ENCODE measurements at places on chromosomes 16 and 17.

- no peak for DNase-seq
These were observed 24.0 kb downstream of the MYO19 start for GRCh38 chr17:36510636-36511035.

DNA sequence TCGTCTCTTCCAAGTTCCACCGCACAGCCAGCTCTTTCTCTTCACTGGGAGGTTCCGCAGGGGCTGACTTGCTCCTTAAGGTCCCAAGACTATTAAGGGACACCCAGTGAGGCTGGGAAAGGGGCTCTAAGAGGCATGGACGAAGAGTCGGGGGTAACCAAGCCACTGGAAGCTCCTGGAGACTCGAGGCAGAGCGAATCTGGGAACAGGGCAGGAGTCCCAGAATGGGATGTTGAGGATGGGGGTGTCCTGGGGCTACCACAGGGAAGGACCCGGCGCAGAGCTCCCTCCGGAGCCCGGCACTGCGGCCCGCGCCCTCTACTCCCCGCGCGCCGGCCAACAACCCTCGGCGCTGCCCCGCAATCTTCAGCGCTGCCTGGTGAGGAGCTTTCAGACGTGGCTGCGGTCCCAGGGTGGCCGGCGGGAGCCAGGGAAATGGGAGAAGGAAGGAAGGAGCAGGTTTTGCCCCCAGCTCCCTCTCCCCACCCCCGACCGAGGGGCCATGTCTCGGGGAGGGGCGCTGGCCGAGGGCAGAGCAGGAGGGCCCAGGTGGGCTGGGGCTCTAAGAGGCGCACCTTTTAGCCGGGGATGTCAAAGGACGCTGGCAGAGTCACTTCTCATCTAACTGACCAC is 581 bp downstream of the CHST5 start:
- no peak for DNase-seq

DNA sequence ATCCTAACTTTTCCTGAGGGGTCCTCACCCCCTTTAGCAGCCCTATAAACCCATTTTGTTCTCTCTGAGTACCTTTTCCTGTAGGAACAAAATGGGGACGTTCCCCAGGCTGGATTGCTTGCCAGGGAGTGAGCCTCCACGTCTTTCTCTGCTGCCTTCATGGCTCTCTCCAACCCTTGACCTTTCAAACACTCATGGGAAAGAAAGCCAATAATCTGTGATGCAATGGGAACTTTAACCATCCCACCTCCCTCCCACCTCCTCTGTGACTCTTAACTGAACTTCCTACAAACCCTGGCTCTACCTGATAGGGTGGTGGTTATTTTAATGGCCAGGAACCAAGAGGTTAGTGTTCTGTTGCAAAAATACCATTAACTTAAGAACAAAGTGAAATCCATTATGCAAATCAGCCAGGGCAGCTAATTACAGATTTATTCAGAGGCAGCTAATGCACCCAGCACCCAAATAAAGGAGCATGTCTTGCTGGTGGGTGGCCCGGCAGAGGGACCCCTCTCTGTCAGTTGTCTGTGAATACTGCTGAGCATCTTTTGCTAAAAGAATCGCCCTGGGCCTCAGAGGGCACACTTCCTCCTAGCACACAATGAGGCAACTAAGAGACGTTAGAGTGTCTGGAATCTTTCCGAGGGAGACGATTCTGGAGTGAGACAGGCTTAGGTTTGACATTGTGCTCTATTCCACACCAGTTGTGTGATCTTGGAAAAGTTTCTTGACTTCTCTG is 3.0 kb downstream of the PIPOX start:
- no peak for DNase-seq

DNA sequence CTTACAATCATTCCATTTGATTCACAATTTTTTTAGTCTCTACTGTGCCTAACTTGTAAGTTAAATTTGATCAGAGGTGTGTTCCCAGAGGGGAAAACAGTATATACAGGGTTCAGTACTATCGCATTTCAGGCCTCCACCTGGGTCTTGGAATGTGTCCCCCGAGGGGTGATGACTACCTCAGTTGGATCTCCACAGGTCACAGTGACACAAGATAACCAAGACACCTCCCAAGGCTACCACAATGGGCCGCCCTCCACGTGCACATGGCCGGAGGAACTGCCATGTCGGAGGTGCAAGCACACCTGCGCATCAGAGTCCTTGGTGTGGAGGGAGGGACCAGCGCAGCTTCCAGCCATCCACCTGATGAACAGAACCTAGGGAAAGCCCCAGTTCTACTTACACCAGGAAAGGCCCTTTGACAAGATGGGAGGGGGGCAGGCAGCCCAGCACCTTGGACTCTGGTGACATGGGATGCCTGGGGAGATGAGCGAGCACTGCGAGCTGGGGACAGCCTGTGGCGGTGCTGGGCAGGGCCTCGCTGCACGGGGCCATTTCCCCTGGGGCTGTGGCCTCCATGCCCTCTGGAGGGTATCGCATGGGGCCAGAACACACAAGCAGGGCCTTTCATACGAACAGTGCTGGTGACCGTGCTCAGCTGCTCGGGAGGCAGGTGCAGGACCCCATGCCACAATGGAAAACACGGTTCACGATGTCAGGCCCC is 33.9 kb downstream of the PDIA2 start:
- DNase-seq = no peak

- no peak for DNase-seq
These were observed 23.8 kb upstream of the DBNDD1 start for GRCh38 chr16:90042946-90043514.

DNA sequence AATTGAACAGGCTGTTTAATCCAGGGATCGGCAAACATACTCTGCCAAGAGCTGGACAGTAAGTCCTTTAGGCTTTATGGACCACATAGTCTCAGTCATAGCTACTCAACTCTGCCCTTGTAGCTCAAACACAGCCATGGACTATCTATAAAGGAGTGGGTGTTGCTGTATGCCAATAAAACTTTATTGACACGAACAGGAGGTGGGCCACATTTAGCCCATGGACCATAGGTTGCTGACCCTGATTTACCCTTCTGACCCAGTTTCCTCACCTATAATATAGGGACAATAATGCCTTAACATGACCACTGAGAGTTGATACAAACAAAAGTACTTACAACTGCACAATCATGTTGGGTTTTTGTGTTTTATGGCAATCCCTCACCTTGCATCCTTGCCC is 257.0 kb upstream of the SDK2 start:
- no peak for DNase-seq

GRCh38 chr16:11964761-11965551 is at the start of gene TNFRSF17:
TNFRSF17 (plus strand) TSS chr16:11965210; CDS start chr16:11965325, 115 bp downstream.
- DNase-seq = no peak

GRCh38 chr16:86287664-86288201 is 222.6 kb upstream of the FOXF1 start:
- DNase-seq = no peak

DNA sequence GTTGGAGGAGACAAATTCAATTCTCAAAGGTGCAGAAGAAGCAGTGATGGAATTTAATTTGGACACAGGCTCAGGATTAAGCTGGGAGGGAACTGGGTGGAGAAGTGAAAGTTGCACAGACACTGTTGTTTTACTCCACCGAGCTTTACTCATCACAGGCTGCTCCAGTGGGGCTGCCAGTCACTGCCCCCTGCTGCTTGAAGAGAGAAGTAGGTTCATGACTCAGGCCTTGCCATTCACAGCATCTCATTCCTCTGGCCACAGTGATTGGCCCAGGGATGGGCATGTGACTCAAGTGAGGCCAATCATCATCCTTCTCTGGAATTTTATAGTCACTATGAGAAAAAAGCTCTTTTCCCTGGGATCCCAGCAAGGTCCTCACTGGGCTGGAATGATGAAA is 11.8 kb downstream of the GNAO1 start:
- DNase-seq = peak; percentile 33

- no peak for DNase-seq
These were observed 723.4 kb downstream of the MAF start for GRCh38 chr16:78877114-78877655.

Measured in stimulated activated CD4-positive, alpha-beta T cell treated with anti-CD3 and anti-CD28 coated beads, Interleukin-15, amount 100 ng/mL, for 1 hour (primary cell).